Glomerular endothelial cell (primary cell): ENCODE measurements at places on chromosomes 16 and 17. TPM values are rescaled to one million over a fixed set of nuclear protein-coding genes. Genes with fewer than 3 reads are reported as not detected.

Gene RAB26
- 0.48 and 1.3 TPM in 2 replicates for total RNA-seq

Gene EPOP
- 2.7 and 2.8 TPM in 2 replicates for total RNA-seq

Gene LLGL2
- 3.4 and 8.5 TPM in 2 replicates for total RNA-seq

Gene ARL6IP1
- 158 and 160 TPM in 2 replicates for total RNA-seq

Gene ZNF500
- total RNA-seq = 8.7 and 11.3 TPM in 2 replicates

Gene HAGHL
- 8.2 and 12.8 TPM in 2 replicates for total RNA-seq

Gene MRC2
- total RNA-seq = 91.1 and 105 TPM in 2 replicates

- no peak for DNase-seq
Measured at GRCh38 chr16:74558873-74559272, 48.0 kb downstream of the GLG1 start.

DNA sequence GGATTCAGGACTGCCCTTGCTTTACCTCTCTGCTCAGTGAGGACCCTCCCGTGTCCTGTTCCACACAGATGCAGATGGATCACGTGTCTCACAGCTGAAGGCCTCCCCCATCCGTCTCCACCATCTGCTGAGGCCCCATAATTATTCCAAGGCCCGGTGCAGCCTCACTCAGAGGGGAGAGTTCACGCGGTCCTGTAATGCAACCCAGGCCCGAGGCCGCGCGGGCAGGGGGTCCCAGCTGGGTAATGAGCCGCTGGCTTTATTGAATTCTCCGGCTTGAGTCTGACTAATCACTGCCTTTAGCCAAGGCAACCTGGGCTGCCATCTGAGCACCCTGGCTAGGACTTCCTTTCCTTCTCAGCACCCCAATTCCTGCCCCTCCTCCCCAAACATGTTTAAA is 4.4 kb upstream of the WFIKKN2 start:
- DNase-seq = no peak

DNA sequence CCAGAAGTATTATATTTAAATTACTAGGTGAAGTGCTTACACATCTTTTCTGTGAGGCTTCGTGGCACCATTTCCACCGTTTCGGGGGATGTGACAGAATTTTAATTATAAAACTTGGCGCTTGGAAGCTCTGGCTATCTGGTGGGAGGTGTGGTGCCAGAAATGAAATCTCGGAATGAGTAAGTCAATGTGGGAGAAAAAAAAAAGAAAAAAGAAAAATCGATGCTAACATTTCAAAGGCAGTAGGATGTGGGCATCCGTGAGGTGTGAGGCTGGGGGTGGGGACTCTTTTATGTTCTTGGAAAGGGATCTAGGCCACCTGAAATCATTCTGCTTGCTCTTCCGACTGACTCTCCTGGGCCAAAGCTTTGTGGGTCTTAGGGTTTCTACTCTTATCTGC is 21.9 kb downstream of the CPPED1 start:
- no peak for DNase-seq

DNA sequence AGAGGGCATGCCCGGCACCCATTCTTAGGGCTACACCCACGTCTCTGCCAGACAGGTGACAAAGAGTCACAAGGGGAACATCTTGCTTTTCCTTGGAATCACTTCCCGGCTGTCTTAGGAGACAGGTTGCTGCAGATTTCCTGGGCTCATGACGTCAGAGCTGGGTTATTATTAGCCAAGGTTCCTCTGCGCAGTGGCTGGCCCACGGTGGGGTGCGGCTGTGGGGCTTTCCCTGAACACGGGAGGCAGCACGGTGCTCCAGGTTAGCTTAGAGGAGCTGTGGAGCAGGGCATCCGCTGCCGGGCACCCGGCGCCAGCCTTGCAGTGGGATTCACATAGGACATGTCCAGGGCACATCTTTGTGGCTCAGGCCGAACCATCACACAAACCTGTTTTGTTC is 118.0 kb upstream of the PLCG2 start:
- DNase-seq = no peak

DNA sequence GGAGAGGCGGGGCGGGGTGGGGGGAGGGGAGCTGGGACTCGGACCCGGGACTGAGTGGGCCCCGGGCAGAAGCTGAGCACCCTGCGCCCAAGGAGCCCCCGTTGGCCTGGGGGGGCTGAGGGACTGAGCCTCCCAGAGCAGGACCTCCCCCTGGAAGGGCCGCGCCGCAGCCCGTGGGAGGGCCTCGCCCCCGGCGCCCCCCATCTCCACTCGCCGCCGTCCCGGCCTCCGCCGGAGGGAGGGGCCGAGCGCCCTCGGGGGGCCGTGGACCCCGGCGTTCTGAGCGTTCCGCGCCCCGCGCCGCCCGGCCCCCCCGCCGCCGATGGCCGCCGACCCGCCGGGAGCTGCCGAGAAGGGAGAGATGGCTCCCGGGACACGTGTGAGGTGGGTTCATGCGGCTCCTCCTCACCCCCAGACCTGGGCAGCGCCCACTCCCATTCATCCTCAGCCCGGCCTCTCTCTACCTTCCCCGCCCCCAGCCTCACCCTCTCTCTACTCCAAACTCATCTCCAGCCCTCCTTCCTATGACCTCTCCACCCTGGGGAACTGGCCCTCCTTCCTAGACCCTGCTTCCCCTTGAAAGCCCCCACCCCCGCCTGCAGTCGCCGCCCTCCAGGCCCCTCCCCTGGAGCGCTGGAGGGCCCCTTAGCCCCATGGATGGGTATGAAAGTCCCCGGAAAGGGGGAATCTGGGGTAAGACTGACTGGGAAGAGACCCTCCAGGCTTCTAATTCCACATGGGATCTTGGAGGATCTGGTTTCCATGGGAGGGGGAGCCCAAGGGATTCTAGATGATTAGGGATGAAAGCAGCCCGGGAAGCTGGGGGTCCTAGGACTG is 922 bp downstream of the FBXL19 start:
- no peak for DNase-seq

- DNase-seq = no peak
Measured at GRCh38 chr16:68436581-68436980, 11.7 kb downstream of the SMPD3 start.

- DNase-seq = no peak
Measured at GRCh38 chr17:8621585-8621984, 8.9 kb downstream of the MYH10 start.

GRCh38 chr16:23122144-23122543 is 27.1 kb downstream of the USP31 start:
- DNase-seq = no peak

DNA sequence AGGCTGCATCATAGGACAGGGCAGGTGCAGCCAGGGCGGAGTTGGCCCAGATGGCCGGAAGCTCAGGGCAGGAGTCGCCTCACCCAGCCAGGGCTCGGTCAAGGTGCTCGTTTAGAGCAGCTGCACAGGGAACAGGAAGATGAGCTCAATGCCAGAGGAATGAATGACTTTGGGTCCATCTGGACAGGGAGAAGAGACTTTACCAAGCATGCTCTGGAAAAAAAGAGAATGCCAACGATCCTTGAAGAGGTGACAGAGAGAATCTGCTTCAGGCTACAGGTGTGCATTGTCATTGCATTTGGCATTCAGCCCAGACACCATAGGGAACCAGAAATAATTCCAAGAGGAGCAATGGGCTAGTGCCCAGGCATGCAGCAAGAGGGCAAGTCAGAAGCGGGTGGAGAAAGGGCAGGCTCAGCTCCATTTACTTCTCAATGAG is 6.7 kb upstream of the MPP3 start:
- DNase-seq = no peak

DNA sequence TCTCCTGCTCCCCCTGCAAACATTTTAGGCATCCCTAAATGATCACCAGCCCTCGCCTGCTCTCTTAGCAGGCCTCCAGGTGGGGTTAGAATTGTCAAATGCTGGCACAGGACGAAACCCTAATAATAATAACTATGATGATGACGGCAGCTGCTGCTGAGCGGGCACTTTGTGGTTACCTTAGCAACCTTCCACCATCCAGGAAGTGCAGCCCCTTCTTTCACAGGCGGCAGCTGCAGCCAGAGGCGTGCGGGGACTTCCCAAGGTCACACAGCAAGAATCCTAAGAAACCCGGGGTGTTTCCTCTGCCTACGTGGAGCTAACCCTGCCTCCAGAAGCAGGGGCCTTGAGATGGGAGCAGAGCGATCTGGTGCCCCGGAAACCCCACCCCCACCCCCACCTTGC is 22.4 kb upstream of the EIF1 start:
- DNase-seq = no peak

DNA sequence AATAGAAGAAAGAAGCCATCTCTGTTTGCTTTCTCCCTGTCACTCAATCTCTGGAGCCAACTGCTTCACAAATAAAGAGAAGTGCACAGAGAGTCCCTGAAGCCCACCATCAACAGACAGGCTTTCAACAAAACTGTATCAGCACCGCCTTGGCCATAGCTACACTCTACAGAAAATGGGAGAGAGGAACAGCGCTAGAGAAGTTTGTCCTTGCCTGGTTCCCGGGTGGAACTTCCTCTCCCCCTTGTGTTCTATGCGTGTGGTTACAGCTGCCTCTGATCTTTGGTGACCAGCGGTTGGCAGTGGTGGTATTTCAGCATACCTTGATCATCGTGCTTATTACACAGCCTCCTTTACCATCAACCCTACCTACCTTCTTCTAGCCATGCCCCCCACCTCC is 91.4 kb upstream of the CCL2 start:
- no peak for DNase-seq

DNA sequence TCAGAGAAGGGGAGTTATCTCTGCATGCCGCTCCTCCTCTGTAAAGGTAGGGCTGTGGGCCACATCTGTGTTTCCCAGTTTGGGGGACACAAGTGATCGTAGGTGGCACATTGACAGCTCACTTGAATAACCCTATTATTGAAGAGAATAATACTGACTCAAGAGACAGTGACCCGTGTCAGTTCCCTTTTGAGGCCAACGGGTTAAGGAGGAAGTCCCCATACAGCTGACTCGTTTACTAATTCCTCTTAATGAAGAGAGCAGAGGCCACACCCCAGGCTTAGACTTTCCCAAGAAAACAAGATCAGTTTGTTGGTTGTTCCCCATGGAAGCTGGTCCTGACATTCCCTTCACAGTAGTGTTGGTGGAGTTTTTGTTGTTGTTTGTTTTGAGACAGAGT is 33.0 kb downstream of the IL4R start:
- DNase-seq = no peak

DNA sequence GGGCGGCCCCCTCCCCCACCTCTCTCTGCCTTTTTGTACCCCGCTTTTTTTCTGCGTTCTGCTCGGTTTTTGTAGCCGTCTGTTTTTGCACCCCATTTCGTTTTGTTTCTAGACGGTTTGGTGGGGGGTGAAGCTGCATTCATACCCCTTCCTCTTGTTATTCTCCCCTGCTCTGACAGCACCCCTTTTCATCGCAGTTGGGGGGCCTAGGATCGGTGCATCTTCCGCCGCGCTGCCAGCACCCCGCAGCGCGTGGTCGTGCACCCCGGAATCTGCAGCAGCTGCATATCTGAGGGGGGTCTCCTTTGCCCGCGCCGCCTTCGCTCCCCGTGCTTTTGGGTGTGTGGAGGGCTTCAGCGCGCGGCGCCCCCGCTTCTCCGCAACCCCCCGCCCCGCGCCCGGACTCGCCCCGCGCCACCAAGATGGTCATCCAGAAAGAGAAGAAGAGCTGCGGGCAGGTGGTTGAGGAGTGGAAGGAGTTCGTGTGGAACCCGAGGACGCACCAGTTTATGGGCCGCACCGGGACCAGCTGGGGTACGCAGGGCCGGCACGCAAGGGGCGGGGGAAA is 455 bp downstream of the ATP1B2 start:
- no peak for DNase-seq
